ENCODE measurements at places on chromosomes 2 and 18. TPM values are rescaled to one million over a fixed set of nuclear protein-coding genes. Genes with fewer than 3 reads are reported as not detected.

Gene DPP4
- 3.5 TPM for total RNA-seq

Gene ABCB11
- not detected for total RNA-seq

Gene ACMSD
- total RNA-seq, result not detected

Gene OSR1
- total RNA-seq, result 79.1 TPM

Gene EML6
- total RNA-seq, result 2.6 TPM

Gene CPS1
- 3.2 TPM for total RNA-seq

Gene MC5R
- not detected for total RNA-seq

Gene TMEFF2
- 0.12 TPM for total RNA-seq

Gene UGT1A10
- not detected for total RNA-seq

Gene UGT1A3
- not detected for total RNA-seq

Gene FOXI3
- not detected for total RNA-seq

Gene MREG
- total RNA-seq, result 1.6 TPM

Gene LIMS2
- total RNA-seq, result 248 TPM

Gene DSG1
- not detected for total RNA-seq

Gene POU3F3
- 0.15 TPM for total RNA-seq

Gene SERPINB3
- total RNA-seq, result not detected

Gene CCDC74B
- 2.6 TPM for total RNA-seq

Gene STPG4
- total RNA-seq, result 0.90 TPM

Gene DNAJB2
- 54.7 TPM for total RNA-seq

Gene CHRND
- not detected for total RNA-seq

Gene LRRC30
- total RNA-seq, result not detected
